ENCODE measurements at places on chromosomes 11 and 22.

GRCh38 chr11:124717786-124718651 is 21.7 kb upstream of the NRGN start:
- DNase-seq = no peak

DNA sequence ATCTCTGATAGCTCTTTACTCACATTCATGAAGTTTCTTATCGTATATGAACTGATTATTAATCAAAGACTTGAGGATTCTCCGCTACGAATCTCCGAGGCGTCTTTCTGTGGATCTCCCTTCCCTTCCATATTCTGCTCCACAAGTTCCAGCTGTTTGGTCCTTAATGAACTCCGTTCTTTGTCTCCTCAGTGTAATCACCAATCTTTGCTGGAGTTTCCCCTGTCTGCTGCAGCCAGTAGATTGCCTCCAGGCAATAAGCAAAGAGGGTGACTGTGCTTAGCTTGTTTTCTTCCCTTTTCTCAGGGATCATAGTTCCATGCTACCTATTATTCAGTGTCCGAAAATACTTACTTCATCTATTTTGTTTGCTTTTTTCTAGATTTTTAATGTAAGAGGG is 169.6 kb upstream of the FOLH1 start:
- no peak for DNase-seq

DNA sequence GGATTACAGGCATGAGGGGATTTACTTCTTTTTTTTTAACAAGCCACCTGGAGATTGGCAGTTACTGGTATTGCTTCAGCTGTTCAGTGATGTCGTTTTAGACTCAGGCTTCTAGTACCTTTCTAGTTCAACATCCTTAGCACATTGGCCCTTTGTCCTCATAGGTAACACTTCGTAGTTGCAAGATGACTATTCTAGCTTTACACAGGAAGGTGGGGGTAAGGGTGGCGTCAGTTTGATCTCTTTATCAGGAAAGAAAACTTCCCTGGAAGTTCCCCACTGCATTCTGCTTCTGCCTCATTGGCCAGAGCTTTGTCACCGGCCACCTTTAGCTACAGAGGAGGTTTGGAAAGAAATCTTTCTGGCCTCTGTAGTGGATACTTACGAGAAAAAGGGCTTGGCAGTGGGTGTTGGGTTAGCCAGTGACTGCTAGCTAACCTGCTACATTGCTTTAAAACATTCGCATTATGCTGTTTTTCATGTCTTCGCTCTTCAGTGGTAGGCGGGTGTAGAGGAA is 40.7 kb downstream of the SFI1 start:
- DNase-seq = no peak

DNA sequence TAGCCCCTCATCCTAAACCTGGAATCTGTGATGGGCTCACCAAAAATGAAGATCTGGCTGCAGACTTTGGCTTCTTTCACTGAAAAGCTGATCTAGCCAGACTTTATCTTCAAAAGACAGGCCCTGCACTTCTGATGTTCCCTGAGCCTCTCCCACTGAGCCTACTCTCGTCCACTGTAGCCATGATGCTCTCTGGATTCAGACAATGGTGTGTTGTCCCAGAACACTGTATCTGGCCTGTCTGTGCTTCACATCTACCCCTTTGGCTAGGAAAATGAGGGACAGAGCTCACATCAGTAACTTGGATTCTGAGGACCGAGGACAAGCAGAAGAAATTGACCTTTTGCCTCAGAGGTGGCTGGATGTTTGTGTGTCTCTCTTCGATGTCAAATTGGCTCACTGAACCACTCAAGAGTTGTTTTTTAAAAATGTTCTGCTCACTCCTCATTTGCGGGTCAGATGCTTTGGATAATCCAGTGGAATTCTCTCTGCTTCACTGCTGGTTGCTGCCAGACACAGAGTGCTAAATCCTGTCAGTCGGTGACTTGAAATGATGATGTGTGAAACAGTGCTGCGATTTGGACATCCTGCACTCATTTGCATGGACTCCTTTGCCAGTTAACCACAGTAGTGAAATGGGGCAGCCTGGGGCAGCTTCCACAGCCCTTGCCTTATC is 67.5 kb downstream of the ARFGAP2 start:
- DNase-seq = no peak

GRCh38 chr11:124865902-124866851 is 945 bp downstream of the ROBO3 start:
- no peak for DNase-seq

GRCh38 chr11:69014898-69015549 is 2.0 kb upstream of the MRGPRF start:
- no peak for DNase-seq

DNA sequence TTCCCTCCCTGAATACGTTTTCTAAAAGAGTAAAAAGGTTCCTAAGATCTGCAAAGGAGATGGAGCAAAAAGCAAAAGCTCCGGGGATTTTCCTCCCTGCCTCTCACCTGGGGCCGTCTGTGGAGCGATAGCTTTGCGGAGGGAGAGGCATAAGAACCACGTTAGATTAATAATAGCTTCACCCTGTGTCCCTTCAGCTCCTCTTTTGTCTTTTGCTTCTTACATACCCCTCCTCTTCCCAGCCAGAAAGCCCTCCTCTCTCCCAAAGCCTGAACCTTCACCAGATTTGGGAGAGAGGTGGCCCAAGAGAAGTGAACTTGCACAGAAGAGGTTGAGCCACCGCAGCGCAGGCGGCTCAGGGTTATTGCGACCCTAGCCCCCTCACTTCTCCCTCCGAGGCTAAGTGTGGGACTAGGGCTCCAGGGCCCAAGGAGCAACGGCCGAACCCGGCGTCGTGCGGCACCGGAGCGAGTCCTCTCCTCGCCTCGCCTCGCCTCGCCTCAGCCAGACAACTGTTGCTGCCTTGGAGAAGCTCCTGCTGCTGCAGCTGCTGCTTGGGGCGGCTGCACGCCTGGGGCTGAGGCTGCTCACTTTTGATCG is 97.6 kb upstream of the HSD17B12 start:
- no peak for DNase-seq

- no peak for DNase-seq
Measured at GRCh38 chr11:115616971-115617370, 112.8 kb upstream of the CADM1 start.

DNA sequence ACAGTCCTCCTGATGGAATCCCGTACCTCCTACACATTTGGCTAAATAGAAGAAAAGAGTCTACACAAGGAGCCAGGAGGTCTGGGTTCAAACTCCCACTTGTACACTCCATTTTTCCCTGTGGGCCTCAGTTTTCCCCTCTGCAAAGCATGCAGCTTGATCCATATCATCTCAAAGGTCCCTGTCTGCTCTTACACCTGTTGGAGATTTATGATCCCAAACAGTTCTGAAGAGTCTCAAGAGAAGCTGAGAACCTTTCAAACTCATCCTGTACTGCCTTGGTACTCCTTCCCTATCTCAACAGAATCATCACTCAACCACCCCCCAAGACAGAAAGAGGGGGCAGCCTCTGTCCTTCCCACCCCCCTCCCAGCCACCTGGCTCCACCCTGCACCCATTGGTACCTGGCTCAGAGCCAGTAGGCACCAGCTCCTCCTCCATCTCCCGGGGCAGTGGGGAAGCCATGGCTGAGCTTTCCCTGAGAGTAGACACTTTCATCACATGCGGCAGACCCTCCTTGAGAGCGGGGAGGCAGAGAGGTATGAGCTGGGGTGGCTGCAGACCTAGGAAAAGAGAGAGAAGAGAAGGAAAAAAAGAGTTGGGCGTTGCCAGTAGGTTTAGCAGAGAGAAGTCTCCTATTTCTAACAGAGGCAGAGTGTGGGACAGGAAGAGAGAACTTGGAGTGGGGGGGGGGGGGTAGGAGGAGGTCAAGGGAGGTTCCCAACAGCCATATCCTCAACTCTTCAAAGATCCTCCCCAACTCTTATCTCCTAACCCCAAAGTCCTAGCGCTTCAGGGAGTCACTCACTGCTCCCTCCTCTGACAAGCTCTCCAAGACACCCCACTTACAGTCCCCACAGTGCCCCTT is 3.1 kb downstream of the TNKS1BP1 start:
- DNase-seq = no peak

DNA sequence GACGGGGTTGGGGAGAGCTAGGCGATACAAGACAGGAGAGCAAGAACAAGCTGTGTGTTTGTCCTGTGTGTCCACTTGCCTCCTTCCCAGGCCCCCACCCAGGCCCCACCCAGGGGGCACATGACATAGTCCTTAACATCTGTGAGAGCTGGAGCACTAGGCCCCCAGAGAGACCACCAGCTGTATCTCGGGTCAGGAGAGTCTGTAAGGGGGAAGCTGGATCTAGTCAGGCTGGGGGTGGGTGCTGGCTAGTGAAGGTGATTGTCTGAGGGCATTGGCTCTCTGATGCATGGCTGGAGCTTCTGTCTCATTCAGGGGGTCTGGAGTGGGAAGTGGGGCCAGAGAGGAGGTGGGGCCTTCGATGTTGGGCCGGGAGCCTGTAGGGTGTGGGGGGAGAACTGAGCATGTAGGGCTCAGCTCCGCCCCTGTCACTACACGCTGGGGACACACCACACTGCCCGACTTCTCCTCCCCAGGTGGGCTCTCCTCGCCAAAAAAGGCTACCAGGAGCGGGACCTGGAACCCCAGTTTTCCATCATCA is 571 bp downstream of the P2RX6 start:
- DNase-seq = no peak

- no peak for DNase-seq
Measured at GRCh38 chr11:69480547-69481392, 693 bp upstream of the LINC01488 start.

GRCh38 chr22:38700270-38700788 is 414 bp downstream of the JOSD1 start:
- peak; percentile 67 for DNase-seq

DNA sequence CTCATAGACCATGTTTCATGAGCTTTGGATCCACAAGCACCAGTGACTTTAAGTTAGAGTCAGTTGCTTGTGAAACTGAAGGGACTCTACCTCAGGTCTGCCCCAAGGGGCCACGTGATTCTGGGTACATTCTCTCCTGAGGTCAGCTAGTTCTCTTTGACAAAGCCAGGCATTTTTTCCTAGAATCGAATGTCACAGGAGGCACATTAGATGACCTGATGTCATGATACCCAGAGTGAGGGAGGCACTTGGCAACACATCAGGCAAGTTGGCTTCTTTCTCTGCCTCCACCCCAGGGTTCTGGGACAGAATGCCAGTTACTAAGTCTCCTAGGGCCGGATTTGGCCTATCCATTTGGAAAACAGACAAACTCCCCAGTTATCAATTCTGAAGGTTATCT is 93.0 kb downstream of the APIP start:
- no peak for DNase-seq

DNA sequence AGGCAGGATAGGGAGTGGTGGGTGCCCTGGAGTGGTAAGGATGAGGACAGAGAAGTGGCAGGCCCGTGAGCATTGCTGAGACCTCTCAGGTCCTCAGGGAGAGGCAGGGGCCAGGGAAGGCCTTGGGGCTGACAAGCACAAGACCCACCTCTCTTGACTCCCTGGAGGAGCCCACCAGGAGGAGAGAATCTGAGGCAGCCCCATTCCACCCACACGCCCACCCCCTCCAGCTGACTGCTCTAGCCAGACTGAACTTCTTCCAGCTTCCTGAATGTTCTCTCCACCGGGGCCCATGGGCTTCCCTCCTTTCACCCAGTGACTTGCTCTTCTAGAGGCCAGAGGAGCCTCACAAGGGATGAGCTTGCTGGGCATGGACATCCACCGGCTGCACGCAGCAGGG is 1403.0 kb downstream of the BRD1 start:
- no peak for DNase-seq

All from C1 segment of cervical spinal cord (tissue), 14 donors.